ENCODE measurements at places on chromosomes 13 and 19.

DNA sequence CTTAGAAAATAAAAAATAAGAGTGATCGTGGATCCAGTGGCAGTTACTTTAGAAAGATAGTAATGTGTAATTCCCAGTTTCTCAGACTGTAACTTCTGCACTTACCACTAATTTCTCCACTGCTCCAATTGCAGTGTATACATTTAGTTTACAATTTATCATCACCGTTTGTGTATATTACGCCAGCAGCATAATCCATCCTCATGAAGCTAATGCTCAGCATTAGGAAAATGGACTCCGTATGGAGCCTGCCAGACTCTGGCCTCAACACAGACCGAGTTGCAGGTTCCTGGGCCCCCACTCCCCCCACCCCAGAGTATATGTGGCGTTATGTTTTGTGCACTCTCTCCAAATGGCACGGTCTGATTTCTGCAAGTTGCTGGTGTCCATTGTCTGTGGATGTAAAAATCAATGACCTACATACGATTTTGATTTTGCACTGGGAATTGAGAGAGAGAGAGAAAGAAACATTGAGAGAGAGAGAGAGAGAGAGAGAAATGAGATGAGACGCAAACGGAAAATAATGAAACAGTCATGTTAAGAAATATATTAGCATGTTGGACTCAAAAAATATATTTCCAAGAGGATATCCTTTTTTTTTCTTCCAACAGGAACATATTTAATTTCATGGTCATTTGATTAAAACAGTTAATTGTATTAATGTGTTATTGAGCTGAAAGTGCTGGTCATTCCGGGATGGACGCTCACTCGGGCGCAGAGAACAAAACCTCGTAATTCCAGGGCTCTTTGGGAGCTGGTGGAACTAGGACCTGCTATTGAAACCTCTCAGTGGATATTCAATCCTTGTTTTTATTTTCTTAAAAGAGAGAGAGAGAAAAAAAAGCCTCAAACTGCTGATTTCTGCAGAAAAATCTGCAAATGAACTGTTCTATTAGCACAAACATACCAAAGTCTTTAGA lies 278.8 kb downstream of the TSHZ3 start:
- DNase-seq, result no peak

GRCh38 chr19:10468133-10468532 lies 35.0 kb downstream of the KEAP1 start:
- no peak for DNase-seq

GRCh38 chr13:64000321-64000720 lies 2584.7 kb upstream of the PCDH20 start:
- DNase-seq, result no peak

DNA sequence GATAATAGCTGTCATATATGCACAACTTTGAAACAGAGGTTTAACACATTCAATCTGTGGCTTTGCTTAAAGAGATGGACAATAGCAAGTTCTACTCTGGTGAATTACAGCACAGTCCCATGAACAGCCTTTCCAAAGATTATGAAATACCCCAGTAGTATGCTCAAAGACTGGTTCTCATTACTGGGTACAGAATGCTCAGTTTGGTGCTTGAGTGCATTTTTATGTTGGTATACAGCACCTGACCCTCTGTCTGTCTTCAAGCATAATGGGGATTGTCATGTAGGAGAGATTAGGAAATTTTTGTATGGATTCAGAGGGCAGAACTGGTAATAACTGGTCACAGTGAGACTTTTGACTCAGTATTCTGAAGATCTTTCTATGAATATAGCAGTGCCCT lies 7.6 kb downstream of the LMO7 start:
- no peak for DNase-seq

- no peak for DNase-seq
Observed at GRCh38 chr19:54047616-54048015, 16.1 kb downstream of the VSTM1 start.
